Stimulated activated CD8-positive, alpha-beta memory T cell treated with anti-CD3 and anti-CD28 coated beads, Interleukin-7, amount 100 ng/mL, for 24 hours (primary cell): ENCODE measurements at places on chromosomes 7 and 10.

GRCh38 chr7:87530126-87530525 is 54.6 kb upstream of the ABCB4 start:
- DNase-seq: no peak

GRCh38 chr7:2529161-2530070 is 9.8 kb downstream of the LFNG start:
- no peak for DNase-seq

GRCh38 chr10:11397980-11398580 is 213.4 kb downstream of the USP6NL start:
- no peak for DNase-seq

- DNase-seq: no peak
These were observed 900.6 kb downstream of the KCNMA1 start for GRCh38 chr10:76736815-76737618.

GRCh38 chr10:75508239-75508813 is 76.9 kb downstream of the LRMDA start:
- DNase-seq: no peak

DNA sequence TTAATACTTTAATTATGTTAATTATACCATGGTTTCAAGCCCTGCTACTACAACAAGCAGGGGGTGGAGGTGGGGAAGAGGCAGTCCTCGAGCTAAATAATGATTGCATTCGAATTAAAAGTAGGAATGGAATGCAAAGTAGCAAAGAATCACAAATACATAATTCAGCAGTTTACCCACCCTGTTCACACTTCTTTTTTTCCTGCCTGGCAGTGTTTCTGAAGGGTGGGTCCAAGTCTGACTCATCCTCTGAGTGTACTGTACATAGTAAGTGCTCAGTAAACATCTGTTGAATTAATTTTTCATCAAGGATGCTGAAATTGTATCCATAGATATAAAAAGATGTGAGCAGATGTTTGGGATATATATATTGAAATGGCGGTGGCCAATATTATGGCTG is 778.8 kb downstream of the LRMDA start:
- no peak for DNase-seq

GRCh38 chr7:1986366-1987083 is 246.2 kb downstream of the MAD1L1 start:
- DNase-seq: no peak

DNA sequence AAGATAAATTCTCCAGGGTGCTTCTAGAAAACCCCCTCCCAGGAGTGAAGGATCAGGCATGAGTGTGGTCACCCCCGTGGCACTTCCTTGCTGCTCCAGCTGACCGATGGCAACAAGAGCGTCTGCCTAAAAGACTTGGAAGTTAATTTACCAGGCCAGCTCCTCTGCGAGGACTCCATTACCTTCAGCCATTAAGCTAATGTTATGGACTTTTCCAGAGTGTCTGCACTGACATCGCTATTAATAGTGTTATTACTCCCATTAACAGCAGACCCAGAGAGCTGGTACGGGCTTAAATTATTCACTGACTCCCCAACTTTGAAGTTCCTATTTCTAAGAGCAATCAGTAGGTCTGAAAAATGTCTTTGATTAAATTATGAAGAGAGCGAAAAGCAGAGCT is 345.8 kb downstream of the PLXNA4 start:
- no peak for DNase-seq

GRCh38 chr7:135074096-135074495 is 73.8 kb upstream of the TMEM140 start:
- no peak for DNase-seq

GRCh38 chr10:100340948-100341847 is 5.8 kb upstream of the SCD start:
- DNase-seq: no peak

DNA sequence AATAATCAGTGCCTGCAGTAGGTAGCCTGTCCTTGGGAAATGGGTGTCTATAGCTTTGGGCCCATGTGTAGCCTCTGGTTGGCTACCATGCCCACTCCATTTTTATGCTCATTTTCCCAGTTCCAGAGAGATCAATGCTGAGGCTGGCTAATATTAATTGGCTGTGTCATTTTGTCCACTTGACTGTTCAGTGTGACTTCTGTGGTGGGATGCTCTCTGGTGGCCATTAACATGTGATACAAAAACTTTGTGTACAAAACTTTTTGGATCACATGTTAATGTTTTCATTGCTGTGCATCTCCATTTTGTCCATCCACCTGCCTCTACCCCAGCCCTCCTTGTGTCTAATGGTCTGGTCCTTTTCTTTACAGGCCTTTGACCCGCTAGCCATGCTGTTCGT is 22.7 kb downstream of the VIM start:
- no peak for DNase-seq

DNA sequence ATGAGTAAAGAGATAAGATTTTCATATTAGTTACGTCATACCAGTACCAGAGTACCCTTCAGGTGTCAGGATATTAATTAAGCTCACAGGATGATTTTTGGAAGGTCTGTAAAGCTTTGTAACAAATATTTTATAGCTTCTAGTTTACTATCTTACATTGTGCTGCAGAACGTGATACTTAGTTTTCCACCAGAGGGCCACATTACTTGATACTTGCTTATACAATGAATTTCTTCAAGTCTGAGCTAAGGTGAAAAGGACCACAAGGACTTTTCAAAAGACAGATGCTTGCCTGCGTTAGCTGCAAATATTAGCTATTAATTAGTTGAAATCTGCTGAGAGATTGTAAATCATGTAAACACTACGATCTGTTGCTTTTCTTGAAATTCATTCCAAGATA is 12.2 kb downstream of the FOXP2 start:
- DNase-seq: no peak

- no peak for DNase-seq
These were observed 21.4 kb downstream of the CREB5 start for GRCh38 chr7:28433699-28434219.

DNA sequence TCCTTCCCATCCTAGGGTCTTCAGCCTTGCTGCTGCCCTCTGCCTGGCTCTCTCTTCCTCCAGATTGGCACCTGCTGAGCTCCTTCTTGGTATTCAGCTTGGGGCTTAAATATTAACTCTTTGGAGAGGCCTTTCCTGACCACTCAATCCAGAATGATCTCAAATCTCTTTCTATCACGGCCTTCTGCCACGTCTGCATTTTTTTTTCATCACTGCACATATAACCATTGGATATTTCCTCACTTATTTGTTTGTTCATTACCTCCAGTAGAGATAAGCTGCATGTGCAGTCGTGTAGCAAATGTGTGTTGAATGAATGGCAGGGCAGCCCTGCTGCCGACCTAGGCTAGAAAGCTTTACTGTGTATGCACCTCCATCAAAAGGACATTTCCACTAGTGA is 51.6 kb upstream of the MPP7 start:
- no peak for DNase-seq

- no peak for DNase-seq
These were observed 111.2 kb upstream of the PTN start for GRCh38 chr7:137454767-137455166.

- no peak for DNase-seq
These were observed 78.0 kb upstream of the ZNF479 start for GRCh38 chr7:57210212-57210611.

GRCh38 chr10:45460235-45460878 is 86.3 kb downstream of the ALOX5 start:
- DNase-seq: no peak

DNA sequence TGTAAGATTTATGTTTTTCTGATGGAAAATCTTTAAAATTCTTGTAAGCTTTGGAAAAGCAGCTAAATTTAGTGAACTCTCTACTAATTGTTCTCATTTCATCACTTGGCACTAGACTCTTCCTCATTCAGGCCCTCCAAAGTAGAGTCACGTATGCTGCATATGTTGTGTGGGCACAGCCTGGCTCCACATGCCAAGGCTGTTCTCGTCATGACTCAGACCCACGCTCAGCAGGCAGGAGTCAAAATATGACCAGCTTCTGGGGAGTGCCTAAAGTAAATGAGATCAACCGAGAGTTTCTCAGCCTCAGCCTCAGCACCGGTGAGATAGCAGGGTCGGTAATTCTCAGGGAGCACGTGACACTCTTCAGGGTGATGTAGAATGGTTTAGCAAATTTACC is 1672.9 kb downstream of the REEP3 start:
- DNase-seq: no peak

- DNase-seq: no peak
These were observed 323.7 kb downstream of the RPS24 start for GRCh38 chr10:78357141-78358063.

- no peak for DNase-seq
These were observed 45.7 kb downstream of the RPS24 start for GRCh38 chr10:78079411-78079810.

DNA sequence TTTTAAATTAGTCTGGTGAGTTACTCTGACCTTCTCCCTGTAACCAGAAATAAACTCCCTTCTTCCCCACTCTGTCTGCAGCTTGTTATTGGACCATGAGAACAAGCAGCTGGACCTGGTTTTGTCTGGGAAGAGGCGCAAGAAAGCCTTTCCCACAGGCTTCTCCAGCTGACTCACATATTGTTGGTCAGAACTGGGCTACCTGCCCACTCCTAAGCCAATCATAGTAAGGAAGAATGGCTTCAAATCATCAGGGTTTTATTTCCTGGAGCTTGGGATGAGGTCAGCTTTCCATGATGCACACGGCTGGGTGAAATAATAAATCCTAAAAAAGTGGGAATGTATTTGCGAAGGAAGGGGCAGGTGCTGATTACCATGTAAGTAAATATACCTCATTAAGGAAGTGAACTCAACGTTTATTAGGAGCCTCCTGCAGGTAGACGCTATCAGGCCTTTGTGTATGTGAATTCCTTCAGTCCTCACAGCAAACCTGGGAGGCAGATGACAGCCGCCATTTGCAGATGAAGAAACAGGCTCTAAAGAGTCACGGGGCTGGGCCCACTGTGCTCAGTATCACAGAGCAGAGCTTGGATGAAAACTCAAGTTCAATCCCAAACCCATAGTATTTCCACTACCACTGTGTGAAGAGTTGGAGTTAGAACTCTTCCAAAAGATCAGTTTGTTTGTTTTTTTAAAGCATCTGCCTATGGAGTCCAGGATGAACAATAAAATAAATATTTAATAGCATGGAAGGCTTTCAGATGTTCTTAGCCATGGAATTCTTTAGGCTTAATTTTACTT is 32.8 kb downstream of the IL15RA start:
- DNase-seq: no peak

DNA sequence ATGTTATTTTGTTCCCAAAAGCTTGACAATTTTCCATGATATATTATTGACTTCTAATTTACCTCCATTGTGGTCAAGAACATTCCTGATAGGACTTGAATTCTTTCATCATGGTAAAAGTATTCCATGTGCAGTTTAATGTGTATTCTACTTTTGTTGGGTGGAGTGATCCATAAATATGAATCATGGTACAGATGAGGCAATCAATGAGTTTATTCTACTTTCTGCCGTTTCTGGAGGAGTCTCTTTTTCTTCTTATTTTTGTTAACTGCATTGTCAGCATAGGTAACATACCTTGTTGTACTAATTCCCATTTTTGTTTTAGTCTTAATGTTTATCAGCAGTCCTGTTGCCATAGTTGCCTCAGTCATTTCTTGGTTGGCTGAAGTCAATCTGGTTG is 69.6 kb downstream of the SHOC2 start:
- no peak for DNase-seq

DNA sequence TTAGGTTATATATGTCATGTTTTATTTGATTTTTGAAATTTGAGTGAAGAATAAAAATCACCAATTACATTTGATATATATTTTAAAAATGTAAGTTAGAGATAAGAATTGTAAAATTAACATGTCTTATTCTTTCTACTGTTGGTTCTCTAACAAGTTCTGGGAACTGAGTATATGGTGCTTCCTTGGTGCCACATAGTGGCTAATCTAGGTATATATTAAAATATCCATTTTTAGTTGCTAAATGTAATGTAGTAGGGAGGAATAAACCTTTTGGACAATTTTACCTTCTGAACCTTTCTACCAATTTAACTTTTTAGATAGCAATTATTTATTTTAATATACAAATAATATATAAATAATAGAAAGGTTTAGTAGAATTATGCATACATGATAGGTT is 17.5 kb downstream of the CFAP69 start:
- DNase-seq: no peak

DNA sequence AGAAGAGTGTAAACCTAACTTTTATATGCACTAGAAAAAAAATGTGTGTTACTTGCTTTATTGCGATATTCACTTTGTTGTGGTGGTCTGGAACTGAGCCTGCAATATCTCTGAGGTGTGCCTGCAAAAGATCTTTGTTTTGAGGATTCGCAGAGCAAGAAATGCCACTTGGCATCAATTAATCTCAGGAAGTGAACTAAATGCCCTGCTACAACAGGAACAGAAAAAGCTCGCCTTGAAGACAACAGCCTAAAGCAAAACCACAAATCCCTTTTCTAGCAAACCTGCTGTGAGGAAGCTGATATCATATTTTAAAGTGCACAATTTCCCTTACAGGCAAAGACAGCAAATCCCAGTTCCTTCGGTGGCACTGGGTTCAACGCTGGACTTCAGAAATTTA is 675.8 kb downstream of the KCNMA1 start:
- no peak for DNase-seq

DNA sequence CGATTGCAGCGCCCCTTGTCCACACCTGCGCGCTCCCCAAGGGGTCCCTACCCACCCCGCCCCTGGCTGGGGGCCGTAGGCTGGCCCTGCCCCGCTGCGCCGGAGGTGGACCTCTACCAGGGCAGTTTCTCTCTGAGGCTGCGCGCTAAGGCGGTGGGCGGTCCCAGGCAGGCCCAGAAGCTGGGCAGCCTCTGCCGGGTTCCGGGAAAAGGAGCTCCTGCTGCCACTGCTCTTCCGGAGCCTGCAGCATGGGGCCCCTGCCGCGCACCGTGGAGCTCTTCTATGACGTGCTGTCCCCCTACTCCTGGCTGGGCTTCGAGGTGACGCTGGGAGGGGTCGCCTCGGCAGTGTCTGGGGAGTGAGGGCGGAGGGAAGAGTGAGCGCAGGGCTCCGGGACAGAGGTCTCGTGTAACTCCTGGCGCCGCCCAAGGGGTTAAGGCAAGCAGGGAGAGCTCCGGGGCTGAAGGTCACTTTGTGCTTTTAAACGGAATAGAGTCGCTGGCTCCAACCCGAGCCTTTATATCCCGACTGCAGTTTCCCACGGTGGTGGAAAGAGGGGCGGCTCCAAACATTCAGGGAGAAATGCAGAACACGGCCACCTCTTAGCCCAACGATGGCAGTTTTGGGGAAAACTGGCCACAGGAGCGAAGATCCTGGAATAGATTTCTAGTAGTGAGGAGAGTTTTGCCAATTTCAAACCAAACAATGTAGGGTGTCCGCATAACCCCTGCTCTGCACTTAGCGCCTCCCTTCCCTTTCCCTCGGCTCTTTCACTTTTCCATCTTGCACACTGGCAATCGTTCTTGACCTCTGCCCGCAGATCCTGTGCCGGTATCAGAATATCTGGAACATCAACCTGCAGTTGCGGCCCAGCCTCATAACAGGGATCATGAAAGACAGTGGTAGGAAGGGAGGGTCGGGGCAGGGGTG is at the start of gene GSTK1:
Gene GSTK1, plus strand, starts transcription at position 176 of the 930 bp plus-strand sequence. Its CDS starts 73 bp downstream, at position 249.
- DNase-seq: peak; percentile 68

- no peak for DNase-seq
These were observed 17.9 kb downstream of the PRKCQ start for GRCh38 chr10:6562221-6562620.

DNA sequence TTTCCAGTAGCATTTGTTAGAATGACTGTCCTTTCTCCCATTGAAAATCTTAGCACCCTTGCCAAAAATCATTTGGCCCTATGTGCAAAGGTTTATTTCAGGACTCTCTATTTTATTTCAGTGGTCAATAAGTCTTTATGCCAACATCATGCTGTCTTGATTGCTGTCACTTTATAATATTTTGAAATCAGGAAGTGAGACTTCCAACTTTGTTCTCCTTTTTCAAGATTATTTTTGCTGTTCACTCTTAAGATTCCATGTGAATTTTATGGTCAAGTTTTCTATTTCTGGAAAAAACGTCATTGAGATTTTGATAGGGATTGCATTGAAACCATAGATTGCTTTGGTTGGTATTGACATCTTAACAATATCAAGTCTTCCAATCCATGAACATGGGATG is 65.1 kb downstream of the PAXIP1 start:
- DNase-seq: no peak
